Esophagus squamous epithelium (tissue), 5 donors: ENCODE measurements at places on chromosomes 12 and 14.

GRCh38 chr14:33647385-33647786 lies 303.5 kb downstream of the EGLN3 start:
- no peak for DNase-seq

- DNase-seq, result no peak
Measured at GRCh38 chr12:115190010-115190770, 506.2 kb upstream of the TBX3 start.

DNA sequence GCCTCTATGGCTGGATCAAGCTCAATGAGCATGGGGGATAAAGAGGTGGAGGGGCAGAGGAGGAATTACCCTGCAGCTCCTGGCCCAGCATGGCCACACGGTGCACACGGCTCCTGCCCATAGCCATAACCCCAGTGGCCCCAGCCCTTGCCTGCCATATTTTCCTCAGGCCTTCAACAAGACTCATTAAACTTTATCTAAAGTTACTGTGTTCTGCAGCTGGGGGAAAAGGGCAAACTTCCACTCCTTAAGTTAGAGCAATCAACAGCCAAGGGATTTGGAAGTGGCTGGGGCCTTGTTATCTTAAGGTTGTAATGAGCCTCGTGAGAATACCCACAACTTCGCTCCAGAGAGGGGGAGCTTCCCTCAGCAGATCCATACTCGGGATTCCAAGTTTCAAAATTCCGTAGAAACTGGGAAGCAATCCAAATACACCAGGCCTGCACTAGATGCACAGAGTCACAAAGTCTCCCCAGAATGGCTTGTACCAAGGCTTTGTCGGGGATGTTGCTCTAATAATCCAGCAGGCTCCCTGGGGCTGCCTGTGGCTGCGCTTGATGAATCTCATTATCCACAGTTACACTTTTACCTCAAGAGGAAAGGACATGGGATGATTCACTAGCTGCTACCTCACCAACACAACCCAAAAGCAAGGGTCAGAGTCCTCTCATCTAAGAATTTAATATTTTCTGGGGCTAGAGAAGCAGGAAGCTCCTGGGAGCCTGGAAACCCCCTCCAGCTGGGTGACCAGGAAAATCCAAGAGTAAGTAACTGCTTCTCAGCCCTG lies 13.0 kb upstream of the OR6J1 start:
- no peak for DNase-seq

DNA sequence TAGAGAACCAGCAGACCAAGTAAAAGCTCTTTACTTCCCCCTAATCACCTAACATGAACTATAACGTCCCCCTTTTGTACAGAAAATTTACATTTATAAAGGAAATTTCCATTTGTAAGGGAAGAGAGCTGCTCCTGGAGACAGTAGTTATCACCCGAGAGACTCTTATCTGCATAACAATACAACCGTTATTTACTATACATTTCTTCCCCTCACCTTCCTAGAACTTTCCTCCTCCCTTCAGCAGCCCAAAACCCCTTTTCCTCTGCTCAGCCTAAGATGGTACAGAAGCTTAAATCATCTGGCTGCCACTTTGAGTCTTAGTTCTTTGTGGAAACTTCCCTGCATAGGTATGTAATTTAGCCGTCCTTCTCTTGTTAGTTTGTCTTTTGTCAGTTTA lies 40.4 kb upstream of the ETV6 start:
- DNase-seq, result no peak

GRCh38 chr12:27576667-27577347 lies 52.8 kb downstream of the PPFIBP1 start:
- no peak for DNase-seq

GRCh38 chr12:25824734-25825133 lies 133.7 kb upstream of the RASSF8 start:
- no peak for DNase-seq

DNA sequence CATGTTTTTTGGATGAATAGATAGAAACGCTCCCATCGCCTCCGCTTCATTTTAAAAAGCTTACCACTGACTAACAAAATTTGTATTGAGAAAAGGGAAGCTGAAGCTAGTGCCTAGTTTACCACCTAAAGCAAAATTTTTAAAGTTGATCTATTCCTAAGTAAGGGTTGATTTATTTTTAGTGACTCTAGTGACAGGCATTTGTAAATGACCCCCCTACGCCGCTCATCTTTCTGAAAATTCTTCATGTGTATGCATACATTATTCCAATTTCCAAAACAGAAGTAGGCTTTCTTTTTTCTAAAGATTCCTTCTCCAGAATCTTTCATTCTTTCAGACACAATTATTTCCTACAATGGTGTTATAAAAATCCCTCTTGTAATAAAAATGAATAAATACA lies 5.4 kb downstream of the HMGA2 start:
- DNase-seq, result no peak

DNA sequence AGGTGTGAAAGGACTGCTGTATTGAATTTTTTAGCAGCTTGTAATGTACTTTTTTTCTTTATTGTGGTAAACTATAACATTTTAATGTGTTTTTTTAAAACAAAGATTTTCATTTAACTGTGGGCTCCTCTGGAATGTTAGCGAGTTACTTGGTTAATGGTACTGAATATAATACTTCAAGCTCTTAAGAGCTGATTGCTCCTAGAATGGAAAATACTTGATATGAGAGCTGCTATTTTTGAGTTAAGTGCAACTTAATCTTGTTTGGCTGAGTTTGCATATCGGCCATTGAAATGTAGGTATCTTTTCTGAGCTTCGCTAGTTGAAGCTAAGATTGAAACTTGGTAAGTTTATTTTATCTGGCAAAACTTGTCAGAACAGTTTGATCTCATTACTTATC lies 7.4 kb downstream of the TMBIM6 start:
- no peak for DNase-seq

DNA sequence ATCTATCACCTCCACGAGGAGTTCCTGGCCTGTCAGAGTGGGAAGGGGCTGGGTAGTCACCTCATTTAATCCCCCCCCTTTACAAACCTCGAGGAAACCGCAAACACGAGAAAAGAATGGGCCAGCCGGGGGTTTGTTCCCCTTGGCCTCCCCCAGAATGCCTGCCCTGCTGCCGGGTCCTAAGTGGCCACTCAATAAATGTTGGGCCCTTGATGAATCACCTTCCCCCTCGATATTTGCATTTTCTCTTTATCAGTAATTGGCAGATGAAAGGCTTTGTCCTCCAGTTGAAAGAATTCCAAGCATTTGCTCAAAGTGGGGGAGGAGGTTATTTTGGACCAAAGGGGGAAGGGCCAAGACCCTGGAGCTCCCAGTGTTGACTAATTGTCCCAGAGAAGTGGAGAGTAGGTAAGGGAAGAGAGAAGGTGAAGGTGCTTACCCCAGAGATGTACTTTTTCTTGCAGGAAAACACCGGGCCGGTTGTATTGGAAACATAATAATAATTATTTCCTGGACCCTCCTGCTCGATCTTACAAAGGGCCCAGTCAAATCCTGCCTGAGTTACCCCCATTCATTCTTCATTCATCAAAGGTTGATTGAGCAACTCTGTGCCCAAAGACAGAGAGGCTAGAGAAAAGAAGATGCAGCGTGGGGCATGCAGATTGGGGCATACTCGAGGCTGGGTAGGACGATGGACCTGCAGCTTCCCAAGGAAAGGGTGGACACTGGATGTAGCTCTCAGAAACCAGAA lies 1.9 kb upstream of the KDM2B start:
- no peak for DNase-seq

DNA sequence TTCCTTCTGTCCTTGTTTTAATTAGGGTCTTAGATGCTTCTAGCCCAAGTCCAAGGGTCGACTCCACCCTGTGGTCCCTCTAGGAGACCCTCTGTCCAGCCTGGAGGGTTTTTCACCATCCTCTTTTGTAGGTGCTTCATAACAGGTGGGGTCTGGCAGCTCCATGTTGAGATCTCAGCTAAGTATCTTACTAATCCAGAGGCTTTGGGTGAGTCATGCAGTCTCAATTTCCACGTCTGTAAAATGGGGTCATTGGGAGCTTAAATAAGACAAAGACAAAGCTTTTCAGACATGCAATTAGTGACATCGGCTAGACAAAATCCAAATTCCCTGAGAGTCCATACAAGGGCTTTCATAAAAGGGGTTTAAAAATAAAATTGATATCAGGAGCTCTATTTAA lies 3.2 kb downstream of the HSPB8 start:
- no peak for DNase-seq

DNA sequence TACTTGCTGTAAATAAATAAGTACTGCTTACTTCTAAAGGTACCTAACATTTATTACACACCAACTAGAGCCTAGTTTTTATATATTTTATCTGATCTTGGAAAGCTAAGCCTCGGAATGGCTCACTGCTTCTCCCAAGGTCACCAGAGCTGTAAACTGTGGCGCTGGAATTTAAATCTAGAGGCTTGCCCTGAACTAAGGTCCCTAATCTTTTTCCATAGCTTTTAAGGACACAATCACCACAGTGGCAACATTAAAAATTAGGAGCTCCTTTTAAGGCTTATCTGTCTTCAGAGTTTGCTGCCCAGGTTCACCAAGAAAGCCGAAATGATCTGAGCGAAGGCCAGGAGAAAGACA lies 670 bp downstream of the CCNB1IP1 start:
- DNase-seq, result no peak

GRCh38 chr12:2113119-2113912 lies 60.5 kb downstream of the CACNA1C start:
- DNase-seq, result no peak

DNA sequence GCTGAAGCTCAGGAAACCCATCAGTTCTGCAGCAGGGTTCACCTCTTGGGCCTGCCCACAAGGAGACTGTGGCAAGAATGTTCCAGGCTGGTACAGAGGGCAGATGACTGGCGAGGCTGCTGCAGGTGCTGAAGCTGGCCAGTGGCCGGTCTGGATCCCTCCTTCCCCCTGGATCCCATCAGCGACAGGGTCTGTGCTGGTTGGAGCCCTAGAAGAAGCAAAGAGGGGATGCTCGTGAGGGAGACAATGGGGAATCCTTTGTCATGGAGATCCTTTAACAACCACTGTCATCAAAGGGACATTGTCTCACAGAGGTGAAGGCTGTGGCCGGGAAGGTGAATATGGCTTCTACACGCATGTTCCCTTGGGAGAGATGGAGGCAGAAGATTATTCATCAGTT lies 211.4 kb upstream of the TMEM132C start:
- DNase-seq, result no peak

DNA sequence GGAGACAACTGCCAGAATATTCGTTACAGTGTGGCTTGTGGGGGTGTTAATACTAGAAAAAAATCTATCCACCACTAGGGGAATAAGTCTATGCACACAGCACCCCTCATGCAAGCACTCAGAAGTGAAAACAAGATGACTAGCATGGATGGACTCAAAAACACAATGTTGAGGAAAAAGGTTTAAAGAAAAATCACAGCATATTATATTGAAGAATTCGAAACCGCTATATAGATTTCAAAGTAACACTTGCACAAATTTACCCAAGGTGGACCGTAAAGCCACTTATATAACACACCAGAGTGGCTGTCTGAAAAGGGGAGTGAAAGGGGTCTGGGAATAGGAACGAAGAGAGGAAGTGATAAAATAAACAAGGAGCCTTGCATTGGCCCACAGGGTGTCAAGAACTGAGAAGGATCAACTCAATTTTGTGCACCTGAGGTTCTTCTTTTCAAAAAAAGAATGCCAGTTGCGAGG lies 544 bp downstream of the ABCD4 start:
- no peak for DNase-seq

DNA sequence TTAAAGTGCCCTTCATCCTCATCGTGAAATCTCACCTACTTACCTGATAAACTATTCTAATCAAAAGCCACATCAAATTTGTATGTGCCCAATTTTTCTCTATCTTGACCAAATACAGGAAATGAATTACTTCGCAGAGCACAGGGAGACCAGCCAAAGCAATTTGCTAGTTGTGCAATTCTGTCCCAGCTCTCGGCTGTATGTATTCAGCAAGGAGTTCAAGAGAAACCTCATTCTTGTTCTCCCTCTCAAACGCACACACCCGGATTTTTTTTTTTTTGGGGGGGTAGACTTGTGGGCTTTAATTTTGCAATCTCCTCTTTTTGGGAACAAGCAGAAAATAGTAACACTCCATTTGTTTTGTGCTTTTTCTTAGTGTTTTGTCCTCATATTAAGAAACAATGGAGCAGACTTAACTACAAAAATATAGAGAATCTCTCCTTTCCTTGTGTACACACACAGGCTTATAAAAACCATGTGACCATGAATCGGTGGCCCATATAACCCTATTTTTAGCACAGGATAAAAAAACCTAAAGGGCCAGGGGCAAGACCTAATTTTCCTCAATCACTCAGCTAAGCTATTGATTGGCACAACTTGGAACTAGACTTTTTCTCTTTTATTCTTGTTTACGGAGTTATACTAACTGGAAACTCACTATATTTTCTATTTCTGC lies 64.2 kb downstream of the MBIP start:
- no peak for DNase-seq
